ENCODE measurements at places on chromosomes 3 and 15.

GRCh38 chr3:195210266-195210973 is 60.5 kb downstream of the XXYLT1 start:
- peak overlapping the region; percentile 85 for H3K27ac ChIP-seq
- H3K4me3 ChIP-seq = no peak overlapping the region
- H3K4me1 ChIP-seq = peaks cover 2% of the 10 kb centered on the region
- DNase-seq = no peak
- no peaks in the 10 kb centered on the region for H3K27me3 ChIP-seq
- H3K36me3 ChIP-seq = peaks cover 2% of the 10 kb centered on the region

DNA sequence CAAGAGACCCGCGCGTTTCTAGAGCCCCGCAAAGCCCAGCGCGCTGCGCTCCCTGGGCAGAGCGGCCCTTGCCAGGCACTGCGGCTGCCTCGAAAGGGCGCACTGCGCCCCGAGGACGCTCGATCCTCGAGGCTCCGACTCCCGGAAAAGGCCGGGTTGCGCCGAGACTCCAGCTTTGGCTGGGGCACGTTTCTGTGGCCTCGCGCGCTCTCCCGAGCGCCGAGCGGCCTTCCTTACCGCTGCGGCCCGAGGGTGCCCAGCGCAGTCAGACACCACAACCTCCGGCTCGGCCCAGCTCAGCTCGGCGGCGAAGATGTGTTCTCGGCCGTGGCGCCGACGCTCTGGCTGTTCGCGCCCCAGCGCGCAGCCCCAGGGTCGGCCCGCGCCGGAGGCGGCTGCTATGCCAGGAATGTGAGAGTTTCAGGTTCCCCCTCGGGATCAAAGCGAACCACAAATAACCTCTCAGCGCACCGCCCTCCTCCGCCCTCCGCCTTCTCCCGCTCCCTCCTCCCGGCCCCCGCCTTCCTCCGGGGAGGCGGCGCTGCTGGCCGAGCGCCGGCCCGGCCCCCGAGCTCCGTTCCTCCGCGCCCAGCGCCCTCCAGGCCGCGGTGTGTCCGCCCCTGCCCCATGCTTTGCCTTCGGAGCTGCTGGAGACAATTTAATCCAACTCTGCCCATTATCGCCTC is at the start of gene AMOTL2:
AMOTL2 (minus strand) TSS at position 343 of the 686 bp plus-strand sequence. CDS start 3,014 bp downstream, outside the sequence.
- peak within 1 kb of the TSS; percentile 100 for H3K27ac ChIP-seq
- H3K4me1 ChIP-seq = peaks cover 34% of the 10 kb centered on the region
- peaks cover 10% of the 10 kb centered on the region for H3K36me3 ChIP-seq
- H3K4me3 ChIP-seq = peak within 1 kb of the TSS; percentile 87
- H3K27me3 ChIP-seq = peaks cover 14% of the 10 kb centered on the region

- H3K4me3 ChIP-seq = no peak overlapping the region
- H3K36me3 ChIP-seq = peaks cover 24% of the 10 kb centered on the region
- H3K4me1 ChIP-seq = peaks cover 11% of the 10 kb centered on the region
- no peaks in the 10 kb centered on the region for H3K27me3 ChIP-seq
- no peak overlapping the region for H3K27ac ChIP-seq
Measured at GRCh38 chr3:129469026-129469425, 29.0 kb downstream of the IFT122 start.

DNA sequence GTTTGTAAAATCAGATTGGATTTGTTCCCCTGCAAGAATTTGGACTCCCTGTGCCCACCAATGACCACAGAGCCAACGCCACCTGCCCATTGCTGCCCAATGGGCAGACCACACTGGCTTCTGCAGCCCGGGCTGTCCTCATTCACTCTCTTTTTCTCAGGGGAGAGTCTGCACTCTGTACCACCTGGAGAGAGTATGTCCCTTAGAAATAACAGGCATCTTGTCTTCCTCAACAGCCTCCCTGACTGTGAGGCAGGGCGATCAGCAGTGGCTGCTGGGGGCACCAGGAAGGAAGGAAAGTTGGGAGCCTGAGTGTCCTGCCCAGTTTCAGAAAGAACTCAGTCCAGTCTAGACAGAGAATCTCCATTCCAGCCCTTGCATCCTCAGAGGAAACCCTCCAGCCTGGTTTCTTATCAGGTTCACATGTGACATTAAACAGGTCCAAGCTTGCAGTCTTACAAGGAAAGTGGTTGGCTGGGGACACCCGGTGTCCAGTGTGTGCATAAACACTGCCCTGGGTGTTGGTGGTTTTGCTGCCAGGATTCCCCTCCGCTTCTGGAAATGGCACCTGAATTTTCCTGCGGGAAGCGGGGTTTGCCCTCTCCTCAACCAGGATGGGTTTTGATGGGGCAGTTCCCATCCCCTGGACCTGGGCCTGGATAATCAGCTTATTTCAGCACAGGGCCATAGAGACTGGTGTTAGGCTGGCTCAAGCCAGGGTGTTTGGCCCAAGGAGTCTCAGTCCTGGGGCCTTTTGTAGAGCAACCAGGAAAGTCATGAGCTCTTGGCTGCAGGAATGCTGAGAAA is 37.2 kb downstream of the SSUH2 start:
- H3K27ac ChIP-seq = no peak overlapping the region
- DNase-seq = peak; percentile 31
